ENCODE measurements at places on chromosomes 6 and 20. TPM values are rescaled to one million over a fixed set of nuclear protein-coding genes. Genes with fewer than 3 reads are reported as not detected.

The TCF21 gene
- not detected for total RNA-seq

The C20orf202 gene
- total RNA-seq = not detected

The SEMG1 gene
- not detected for total RNA-seq

The DEFB132 gene
- not detected for total RNA-seq

The PDYN gene
- total RNA-seq = not detected

The ERVFRD-1 gene
- total RNA-seq = 0.05 TPM

The PPP1R3G gene
- total RNA-seq = 0.74 TPM

The PRDM1 gene
- total RNA-seq = 9.5 TPM

The VAPB gene
- 16.5 TPM for total RNA-seq

The EBF4 gene
- total RNA-seq = 1.0 TPM

The KCNK5 gene
- 0.17 TPM for total RNA-seq

The CCN6 gene
- total RNA-seq = not detected

The RGS17 gene
- 3.3 TPM for total RNA-seq

The HDGFL1 gene
- not detected for total RNA-seq
